ENCODE measurements at places on chromosomes 1 and 21. TPM values are rescaled to one million over a fixed set of nuclear protein-coding genes. Genes with fewer than 3 reads are reported as not detected.

TFAP2E gene
- total RNA-seq, result 0.06 TPM

GRCh38 chr1:82214606-82215005, 413.9 kb downstream of the ADGRL2 start:
- DNase-seq, result no peak

FCRL2 gene
- total RNA-seq, result not detected

DNA sequence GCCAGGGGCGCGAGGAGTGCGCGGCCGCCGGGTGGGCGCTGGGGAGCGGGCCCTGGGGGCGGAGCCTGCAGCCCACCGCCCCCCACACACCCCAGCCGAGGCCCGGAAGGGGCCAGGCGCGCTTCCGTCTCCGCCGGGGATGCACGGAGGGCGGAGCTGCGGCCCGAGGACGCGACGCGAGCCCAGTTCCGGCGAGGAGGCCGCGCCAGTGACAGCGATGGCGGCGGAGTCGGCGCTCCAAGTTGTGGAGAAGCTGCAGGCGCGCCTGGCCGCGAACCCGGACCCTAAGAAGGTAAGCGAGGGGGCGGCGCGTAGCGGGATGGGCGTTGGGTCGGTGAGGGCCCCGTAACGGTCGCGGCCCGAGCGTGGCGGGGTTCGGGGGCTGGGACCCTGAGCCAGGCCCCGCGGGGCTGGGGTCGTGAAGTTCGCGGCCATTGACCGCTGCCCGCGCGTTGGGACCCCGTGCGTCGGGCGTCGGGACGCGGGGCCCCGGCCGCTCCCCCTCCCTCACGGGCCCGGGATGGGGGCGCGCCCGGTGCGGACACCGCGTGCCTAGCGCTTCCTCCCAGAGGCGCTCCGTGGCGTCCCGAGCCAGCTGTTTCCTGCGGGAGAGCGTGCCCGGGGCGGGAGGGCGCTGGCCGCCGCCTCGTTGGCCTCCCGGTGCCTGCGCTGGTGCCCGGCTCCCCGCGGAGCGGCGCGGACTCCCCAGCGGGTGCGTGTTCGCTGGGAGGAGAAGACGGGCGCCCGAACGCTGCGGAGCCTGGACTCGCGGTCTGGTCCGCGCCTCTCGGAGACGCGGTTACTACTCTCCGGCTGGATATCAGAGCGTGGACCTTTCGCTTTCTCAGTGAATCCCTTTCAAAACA, at the start of gene ELOA:
Gene ELOA, plus strand, starts transcription at position 185 of the 866 bp plus-strand sequence. Its CDS starts 33 bp downstream, at position 218.
- peak; percentile 59 for DNase-seq

TRABD2B gene
- total RNA-seq, result not detected
